ENCODE measurements at places on chromosomes 4 and X.

DNA sequence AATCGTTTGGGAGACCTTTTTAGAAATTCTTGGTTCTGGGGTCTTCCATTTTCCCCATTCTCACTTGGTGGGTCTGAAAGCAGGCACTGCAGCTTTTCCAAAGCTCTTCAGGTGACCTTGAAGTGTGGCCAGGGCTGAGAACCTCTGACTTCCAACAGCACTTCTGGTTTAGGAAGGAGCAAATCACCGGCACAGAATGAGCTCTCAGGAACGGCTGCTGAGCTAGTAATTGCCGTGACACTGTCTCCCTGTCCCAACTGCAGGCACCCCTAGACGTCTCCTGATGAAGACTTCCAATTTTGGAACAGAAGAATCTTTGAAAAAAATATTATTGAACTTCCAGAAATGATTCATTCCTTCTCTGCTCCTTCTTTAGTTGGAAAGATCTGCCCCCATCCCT lies 31.3 kb downstream of the CD38 start:
- no peak for DNase-seq

GRCh38 chrX:129540722-129541184 lies 694 bp downstream of the OCRL start:
- no peak for DNase-seq

GRCh38 chr4:78780093-78780492 lies 3.9 kb downstream of the BMP2K start:
- DNase-seq = no peak

- DNase-seq = no peak
Measured at GRCh38 chrX:13664020-13664419, 11.1 kb downstream of the TCEANC start.

- no peak for DNase-seq
Measured at GRCh38 chr4:131644619-131645018, 1504.5 kb upstream of the PCDH10 start.

DNA sequence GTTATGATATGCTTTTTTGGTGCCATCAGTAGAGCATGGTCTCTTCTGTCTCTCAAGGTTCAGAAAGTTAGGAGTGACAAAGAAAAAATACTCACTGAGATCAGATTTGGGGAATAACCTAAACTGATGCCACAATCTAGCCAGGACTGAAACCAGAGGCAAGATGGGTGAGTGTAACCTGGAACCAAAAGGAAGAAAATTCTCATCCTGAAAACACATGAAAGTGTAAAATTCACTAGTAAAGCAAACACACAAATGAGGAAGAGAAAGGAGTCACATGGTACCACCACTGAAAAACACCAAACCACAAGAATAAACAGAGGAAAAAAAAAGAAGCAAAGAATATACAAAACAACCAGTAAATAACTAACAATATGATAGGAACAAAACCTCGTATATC lies 96.4 kb downstream of the ANXA10 start:
- DNase-seq = no peak
